Activated CD8-positive, alpha-beta memory T cell treated with anti-CD3 and anti-CD28 coated beads for 24 hours (primary cell): ENCODE measurements at places on chromosomes 12 and 14.

GRCh38 chr12:68958322-68958721, 25.4 kb upstream of the CPM start:
- DNase-seq, result no peak

DNA sequence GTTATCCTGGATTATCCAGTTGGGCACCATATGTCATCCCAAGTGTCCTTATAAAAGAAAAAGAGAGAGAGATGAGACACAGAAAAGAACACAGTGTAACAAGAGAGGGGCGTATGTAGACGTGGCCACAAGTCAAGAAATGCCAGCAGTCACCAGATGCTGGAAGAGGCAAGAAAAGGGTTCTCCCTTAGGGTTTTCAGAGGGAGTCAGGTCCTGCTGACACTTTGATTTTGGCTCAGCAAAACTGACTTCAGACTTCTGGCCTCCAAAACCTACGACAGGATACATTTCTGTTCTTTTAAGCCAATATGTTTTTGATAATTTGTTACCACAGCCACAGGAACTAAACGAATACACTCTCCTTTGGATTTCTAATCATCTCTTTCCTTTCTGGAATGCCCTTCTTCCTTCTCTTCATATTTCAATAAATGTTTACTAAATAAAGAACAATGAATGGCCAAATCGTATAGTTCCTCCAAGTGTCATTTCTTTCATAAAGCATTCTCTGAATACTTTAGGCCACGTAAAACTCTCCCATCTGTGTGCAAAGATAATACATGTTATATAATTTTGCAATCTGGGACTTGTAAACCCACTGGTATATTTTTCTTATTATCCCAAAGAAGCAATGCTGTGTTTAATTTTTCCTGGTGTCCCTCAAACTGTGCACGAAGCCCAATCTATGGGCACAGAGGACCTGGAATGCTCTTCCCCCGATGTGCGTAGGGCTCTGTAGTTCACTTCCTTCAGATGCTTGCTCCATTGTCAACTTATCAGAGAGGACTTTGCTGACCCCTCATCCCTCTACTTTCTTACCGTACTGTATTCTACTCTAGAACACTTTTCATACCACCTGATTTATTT, 303.6 kb downstream of the CEP128 start:
- DNase-seq, result no peak

- DNase-seq, result no peak
These were observed 36.6 kb downstream of the ACTN1 start for GRCh38 chr14:68942296-68943035.

DNA sequence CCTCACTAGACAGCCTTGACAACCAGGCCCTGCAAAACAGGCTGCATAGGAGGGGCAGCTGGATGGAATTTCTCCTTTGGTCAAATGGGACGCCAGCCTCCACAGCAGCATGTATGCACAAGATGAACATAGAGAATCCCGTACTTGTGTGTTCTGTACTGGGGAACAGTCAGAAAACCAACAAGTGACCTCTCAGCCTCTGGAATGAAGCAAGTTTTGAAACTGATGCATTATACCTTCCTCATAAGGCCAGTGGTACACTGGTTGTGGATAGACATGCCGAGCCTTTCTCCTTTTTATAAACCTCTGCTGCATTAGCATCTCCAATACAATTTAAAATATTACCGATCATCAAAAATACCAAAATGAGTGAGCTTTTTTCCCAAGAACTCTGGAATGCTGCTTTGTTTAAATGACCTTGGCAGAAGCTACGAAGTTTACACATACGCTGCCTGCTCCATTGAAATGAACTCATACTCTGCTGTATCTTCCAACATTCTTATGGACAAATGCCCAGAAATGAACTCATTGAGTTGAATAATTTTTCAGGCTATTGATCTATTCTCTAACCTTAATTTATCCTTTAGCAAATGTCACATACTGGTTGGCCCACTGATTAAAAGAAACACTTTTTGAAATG, 47.6 kb upstream of the FERMT2 start:
- DNase-seq, result no peak

DNA sequence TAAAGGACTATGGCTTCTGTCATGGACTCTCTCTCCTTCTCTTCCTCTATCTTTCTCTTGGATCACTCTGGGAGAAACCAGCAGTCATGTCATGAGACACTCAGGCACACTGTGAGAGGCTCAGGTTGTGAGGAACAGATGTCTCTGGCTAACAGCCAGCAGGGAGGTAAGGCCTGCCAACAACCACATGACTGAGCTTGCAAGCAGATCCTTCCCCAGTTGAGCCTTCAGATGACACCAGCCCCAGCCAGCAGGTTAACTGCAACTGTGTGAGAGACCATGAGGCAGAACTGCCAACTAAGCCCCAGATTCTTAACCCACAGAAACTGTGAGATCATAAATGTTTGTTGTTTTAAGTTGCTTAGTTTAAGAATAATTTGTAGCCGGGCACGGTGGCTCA, 90.6 kb downstream of the VCPKMT start:
- no peak for DNase-seq

DNA sequence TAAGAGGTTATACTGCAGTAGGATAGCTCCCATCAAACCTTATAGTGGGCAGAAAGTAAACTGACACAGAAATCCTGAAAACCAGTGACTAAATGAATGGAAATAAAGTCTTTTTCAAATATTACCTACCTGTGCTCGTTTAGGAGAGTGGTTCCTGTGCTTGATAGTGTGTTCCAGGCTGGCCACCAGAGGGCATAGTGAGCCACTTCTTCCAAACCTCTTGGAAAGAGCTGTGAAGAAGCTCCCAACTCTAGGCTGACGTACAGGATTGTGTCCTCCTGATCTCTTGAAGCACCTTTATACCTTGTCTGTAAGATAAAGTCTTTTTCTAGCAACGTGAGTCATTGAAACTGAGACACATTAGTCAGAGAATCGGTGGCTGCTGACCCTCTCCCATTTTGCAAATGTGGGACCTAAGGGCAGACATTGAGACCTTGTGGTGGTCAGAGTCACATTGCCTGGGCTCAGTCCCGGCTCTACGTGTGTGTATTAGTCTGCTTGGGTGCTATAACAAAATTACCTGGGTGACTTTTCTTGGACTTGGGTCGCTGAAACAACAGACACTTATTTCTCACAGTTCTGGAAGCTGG, 17.6 kb downstream of the TDP1 start:
- no peak for DNase-seq

DNA sequence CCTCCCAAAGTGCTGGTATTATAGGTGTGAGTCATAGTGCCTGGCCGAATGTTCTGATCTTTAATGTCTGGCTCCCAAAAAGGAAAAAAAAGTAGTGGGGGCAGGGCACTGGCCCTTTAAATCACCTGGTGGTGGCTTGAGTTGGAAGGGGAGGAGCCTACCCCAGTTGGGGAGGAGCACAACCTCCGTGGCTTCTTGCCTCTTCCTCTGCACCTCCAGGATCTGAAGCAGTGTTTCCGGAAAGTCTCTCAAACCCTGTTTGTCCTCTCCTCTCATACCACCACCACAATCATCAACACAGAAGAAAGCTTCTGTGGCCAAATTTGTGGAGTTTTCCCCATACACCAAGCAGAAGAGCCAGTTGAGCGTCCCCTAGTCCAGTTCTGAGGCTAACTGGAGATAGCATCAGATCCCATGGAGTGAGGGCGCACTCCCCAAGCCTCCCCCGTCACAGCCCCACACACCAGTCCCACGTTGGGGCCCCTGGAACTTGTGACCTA, 24.3 kb upstream of the RCOR1 start:
- DNase-seq, result peak; percentile 74

GRCh38 chr12:54521293-54522060, 23.9 kb downstream of the NCKAP1L start:
- no peak for DNase-seq

DNA sequence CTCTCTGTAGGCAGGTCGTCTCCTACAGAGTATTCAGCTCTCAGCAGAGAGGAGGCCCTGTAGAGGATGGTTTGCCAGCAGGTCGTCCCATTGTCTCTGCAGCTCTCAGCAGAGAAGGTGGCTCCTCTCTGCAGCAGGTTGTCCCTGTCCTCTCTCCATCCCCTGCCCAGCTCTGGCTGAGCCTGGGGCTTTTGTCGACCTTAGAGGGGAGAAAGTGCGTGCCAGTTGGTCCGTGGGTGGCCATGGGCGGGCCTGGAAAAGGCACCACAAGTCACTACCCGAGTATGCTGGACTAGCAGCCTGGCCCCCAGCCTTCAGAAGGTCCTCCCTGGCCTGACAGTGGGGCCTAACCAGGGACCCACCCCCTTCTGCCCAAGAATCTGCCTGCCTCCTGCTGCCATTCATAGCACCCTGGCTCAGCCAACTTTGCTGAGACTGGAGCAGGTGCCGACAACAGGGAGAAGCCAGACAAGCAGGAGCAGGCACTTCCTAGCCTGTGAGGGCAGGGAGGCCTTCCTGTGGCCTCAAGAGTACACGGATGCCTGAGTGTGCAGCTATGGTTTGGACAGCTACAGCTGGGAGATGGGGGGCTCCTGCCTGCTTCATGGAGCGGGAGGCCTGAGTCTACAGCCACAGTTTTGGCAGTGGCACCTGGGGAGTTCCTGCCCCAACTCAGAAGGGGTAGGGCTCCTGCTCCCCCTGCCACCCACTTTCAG, 59.7 kb upstream of the KCNH3 start:
- DNase-seq, result no peak

- no peak for DNase-seq
These were observed 473.5 kb downstream of the PRKD1 start for GRCh38 chr14:29454026-29454693.

- no peak for DNase-seq
These were observed 18.5 kb downstream of the SLC15A5 start for GRCh38 chr12:16258963-16259362.

GRCh38 chr12:127620735-127621355, 646.1 kb upstream of the TMEM132C start:
- no peak for DNase-seq

GRCh38 chr14:34018564-34019244, 67.8 kb upstream of the EGLN3 start:
- DNase-seq, result no peak

DNA sequence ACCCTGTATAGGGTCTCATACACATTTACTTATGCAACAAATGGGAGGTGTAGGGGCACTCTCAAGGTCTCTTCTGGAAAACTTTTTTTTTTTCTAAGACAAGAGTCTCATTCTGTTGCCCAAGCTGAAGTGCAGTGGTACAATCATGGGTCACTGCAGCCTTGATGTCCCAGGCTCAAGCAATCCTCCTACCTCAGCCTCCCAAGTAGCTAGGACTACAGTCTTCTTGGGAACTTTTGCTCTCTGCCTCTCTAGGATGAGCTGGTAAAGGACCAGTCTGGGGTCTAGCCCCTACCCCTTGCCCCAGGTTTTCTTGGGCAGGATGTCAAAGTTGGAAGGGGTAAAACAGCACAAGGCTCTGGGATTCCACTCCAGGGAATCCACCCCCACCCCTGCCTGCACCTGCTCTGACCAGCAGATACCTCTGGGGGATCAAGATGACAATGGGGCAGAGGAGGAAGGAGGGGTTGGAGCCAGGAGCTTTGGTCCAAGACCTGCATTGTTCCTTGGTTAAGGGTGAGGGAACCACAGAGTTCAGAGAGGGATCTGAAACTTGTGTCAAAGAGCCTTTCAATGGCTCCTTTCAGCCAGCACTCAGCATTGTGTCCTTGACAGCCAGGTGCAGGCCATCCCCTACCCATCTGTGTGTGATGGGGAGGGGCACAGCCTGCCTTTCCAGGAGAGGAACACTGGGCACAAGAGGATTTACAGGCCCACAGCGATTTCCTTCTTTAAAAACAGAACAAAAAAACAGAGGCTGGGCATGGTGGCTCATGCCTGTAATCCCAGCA, 12.2 kb downstream of the CTDSP2 start:
- no peak for DNase-seq

GRCh38 chr14:24246765-24247212, 4.4 kb upstream of the TINF2 start:
- no peak for DNase-seq

DNA sequence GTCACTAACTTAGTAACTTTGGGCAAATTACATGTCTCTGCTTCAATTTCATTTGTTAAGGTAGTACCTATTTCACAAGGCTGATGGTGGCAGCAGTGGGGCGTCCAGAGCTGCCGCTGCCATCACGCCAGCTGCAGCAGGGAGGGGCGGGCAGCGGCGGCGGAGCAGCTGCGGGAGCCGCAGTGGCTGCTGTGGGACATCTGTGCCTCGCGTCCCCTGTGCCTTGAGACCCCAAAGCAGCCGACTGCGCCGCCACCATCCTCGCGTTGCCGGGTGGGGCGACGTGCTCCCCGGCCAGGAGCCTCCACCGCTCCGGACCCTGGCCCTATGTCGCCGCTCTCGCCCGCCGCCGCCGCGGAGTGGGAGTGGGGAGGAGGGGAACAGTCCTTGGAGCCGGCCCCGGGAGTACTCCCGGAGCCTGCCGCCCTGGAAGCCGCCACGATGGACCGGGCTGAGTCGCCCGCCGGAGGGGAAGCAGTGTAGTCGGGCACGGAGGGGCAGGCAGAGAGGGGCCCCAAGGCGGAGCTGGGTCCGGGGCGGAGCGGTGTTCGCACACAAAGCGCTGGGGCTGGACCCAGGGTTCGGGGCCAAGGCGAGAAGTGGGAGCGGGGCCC, 51.4 kb downstream of the A2M start:
- peak; percentile 78 for DNase-seq

GRCh38 chr14:92585981-92586937, 72.7 kb downstream of the RIN3 start:
- DNase-seq, result peak; percentile 78

DNA sequence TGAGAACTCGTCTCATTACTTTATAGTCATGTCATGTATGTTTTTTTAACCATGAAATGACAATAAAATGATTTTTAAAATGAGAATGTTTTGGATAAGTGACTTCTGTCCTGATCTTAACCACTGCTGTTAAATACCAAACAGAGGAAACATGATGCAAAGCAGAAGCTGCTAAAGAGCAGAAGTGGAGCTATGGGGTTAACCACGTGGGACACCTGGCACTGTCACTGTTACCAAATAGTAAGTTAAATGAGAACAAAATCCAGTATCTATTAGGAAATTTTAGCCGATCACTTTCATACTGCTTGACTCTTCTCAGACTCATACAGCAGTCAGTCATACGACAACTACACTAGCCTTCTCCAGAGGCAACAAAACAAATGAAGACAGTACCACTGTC, 82.4 kb downstream of the SCAF11 start:
- DNase-seq, result no peak

- no peak for DNase-seq
These were observed 22.1 kb downstream of the MTHFD1 start for GRCh38 chr14:64410084-64410774.

GRCh38 chr12:82857276-82857675, 170.6 kb downstream of the TMTC2 start:
- DNase-seq, result no peak

DNA sequence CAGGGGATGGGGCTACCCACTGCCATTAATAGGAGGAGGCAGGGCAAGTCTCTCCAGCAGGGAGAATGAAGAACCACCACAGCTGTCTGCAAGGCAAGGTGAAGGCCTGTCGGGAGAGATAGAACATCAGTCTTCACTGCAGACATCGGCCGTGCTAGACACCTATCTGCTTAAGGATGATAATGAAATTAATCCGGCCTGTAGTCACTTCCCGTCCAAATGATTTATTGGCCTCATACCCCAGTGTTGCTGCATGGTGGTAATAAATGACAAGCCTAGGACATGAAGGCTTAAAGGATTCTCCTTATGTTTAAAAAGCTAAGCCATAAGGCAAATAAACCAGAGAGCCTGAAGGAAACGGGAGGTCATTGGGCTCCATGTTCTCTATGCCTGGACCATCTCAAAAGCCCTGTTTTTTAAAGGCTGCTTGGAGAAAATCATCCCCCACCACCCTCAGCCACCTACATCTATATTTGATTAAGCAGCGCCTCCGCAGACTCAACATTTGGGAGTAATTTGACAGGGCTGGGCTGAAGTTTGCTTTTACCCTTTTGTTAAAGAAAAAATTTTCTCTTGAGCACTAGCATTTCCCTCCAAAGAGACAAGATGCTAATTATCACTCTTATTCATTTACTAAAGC, 137.7 kb downstream of the PLXNC1 start:
- DNase-seq, result no peak
